ENCODE measurements at places on chromosomes 16 and 17.

GRCh38 chr16:53766304-53767016 lies 62.5 kb downstream of the FTO start:
- DNase-seq = peak; percentile 69

GRCh38 chr17:69869667-69870066 lies 205.4 kb upstream of the KCNJ16 start:
- DNase-seq = no peak

- DNase-seq = no peak
Measured at GRCh38 chr17:19372866-19373504, 5.3 kb upstream of the MAPK7 start.

DNA sequence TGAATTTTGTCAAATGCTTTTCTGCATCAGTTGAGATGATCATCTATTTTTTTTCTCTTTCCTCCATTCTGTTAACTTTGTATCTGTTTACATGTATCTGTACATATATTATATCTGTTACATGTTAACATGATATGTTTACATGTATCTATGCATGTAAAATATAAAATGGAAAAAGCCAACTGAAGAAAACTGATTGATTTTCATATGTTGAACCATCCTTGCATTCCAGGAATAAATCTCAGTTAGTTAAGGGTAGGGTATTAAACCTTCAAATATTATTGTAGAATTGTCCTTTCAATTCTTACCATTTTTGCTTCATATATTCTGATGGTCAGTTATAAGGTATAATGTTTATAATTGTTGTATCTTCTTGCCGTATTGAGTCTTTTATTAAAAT lies 336.1 kb downstream of the ZFHX3 start:
- no peak for DNase-seq

DNA sequence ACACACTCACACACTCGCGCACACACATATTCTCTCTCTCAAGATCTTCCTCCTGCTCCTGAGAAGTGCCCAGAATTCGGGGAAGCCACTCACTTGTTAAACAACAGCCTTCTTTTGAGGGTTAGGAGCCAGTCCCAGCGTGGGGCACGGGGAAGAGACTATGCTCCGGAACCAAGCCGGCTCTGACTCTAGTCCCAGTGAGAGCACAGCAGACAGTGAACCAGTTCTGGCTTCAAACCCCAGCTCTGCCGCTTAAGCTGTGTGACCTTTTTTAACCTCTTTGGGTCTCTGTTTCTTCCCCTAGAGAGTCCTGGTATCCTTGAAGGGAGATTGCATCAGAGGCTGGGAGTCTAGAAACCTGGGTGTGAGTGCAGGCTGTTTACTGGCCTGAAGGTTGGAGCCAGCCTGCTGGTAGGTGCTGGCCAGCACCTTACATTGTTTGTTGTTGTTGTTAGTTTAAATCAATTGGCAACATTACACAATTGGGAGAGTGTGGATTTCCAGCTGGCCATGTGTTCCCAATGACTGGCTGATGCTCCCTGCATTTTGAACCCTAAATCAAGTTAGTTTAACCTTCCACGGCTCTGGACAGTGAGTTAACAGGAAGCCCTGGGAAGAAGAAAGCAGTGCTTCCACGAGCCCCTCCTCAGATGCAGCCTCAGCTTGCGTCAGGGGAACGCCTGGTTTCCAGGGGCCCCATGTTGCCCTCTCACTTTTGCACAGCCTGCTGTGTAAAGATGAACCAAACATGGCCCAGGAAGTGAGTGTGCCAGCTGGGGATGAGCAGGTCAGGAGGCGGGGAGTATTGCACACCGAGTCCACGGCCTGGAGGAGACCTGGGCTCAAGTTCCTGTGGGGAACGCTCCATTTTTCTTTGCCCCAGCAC lies 71.5 kb downstream of the GAS7 start:
- peak; percentile 69 for DNase-seq

DNA sequence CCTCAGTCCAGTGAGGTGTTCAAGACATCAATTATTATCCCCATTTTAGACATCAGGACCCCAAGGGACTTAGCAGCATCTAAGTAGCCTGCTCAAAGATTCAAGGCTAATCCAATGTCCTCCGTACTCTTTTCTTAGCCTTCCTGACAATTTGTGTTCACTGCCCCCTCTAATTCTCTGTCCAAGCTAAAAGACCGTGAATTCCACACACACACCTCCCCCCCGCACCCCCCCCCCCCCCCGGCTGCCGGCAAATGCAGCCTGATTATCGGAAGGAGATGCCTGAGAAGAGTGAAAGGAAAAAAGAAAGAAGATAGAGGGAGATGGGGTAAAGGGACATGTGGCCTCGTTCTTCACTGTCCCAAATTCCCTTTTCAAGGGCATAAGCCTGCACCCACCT lies 58.1 kb upstream of the NLK start:
- no peak for DNase-seq

DNA sequence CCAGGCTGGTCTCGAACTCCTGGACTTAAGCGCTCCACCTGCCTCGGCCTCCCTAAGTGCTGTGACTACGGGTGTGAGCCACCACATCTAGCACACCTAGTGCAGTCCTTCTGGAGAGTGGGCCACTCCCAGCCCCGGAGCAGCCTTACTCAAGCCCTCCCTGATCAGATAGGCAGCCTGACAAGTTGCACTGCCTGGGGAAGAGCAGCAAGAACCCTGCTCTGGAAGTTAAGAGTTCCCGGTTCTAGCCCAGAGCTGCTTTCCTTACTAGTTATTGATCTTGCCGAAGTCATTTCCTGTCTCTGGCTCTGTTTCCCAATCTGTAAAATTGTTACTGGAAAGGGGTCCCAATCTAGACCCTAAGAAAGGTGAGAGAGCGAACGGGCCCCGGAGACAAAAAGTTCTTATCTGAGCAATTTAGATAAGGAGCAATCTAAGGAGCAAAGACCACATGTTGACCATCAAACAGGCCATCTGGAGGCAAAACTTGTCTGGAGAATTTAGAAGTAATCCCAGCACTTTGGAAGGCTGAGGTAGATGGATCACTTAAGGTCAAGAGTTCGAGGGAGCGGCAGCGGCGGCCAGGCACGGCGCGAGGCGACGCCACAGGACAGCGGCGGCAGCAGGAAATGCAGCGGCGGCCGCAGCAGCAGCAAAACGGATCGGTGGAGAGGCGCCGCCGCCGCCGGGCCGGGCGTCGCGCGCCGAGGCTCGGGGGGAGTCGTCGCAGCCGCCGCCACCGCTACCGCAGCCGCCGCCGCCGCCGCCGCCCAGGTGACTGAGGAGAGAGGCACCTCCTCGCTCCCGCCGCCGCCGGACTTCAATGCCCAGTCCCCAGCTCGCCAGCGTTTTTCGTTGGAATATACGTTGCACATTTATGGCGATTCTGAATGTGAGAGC lies 4.3 kb upstream of the NAGLU start:
- peak; percentile 60 for DNase-seq

- DNase-seq = peak; percentile 71
Measured at GRCh38 chr17:56096026-56096810, 57.1 kb upstream of the ANKFN1 start.

- no peak for DNase-seq
Measured at GRCh38 chr17:75758131-75758905, 6.7 kb downstream of the GALK1 start.

- DNase-seq = peak; percentile 1
Measured at GRCh38 chr16:9607515-9608230, 516.2 kb downstream of the HAPSTR1 start.

Measured in fibroblast of skin of right biceps (primary cell).